Natural killer cell (primary cell): ENCODE measurements at places on chromosomes 7 and 10.

GRCh38 chr7:30727061-30727945, 24.6 kb upstream of the INMT start:
- H3K36me3 ChIP-seq, result no peaks in the 10 kb centered on the region
- H3K27me3 ChIP-seq, result no peaks in the 10 kb centered on the region
- H3K4me3 ChIP-seq, result peak overlapping the region; percentile 43
- DNase-seq, result peak; percentile 33
- peak overlapping the region; percentile 70 for H3K27ac ChIP-seq

DNA sequence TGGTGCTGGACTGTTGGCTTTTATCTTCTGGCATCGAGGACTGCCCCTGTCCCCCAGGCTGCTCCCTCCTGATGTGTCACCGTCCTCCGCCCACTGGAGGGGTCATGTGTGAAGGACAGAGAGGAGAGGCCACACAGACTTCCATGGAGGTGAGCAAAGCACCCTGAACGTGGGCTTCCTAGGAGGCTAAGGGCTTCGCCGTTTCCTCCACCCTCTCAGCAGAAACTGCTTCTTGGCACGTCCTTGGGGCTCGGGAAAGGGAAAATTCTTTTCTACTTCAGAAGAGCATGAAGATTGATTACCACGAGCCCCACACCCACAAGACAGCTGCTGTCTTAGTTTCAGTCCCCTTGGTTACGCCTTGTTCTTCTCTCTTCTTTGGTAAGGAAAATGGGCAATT, 218.2 kb downstream of the CCDC3 start:
- no peaks in the 10 kb centered on the region for H3K27me3 ChIP-seq
- no peaks in the 10 kb centered on the region for H3K4me1 ChIP-seq
- H3K4me3 ChIP-seq, result no peak overlapping the region
- peaks cover 2% of the 10 kb centered on the region for H3K36me3 ChIP-seq
- DNase-seq, result no peak

DNA sequence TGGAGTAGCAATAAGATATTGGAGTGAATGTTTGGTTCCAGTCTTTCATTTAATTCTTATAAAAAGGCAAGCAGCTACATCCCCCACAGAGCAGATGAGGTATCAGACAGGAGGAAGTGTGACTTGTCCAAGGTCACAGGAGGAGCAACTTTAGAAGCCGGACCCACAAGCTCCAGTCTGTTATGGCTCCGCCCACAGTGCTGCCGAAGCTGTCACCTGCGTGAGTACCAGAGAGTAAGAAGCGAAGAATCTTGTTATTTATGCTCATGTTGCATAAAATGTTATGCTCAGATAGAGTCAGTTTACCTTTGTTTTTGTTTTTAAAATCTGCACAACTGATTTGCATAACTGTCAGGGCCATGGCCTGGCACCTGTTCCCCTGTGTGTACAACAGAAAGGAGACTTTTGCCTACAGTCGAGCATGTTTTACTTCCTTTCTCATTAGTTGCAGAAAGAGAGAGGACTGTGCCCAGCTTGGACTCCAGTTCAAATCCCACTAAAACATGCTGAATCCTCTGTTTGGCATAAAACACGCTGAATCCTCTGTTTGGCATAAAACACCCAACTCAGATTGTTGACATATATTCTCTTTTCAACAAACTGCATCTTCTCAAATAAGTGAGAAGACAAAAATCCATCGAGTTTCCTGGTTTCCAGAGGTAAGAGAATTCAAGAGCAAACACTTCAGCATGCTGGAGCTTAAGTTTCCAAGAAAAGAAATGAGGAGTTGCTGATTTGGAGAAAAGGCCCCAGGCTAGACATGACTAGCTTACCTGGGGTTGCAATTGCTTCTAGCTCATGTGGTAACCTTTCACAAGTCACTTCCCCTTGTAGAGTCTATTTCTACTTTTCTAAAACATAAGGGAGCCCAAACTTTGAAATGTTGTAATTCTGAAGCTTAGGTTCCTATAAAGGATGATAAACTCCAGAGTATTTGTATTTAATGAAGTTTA, 409.8 kb upstream of the ZMIZ1 start:
- no peaks in the 10 kb centered on the region for H3K27me3 ChIP-seq
- H3K4me3 ChIP-seq, result no peak overlapping the region
- DNase-seq, result no peak
- no peak overlapping the region for H3K27ac ChIP-seq
- H3K4me1 ChIP-seq, result no peaks in the 10 kb centered on the region

GRCh38 chr7:120842121-120842621, 15.8 kb downstream of the TSPAN12 start:
- H3K27me3 ChIP-seq, result no peaks in the 10 kb centered on the region
- no peak overlapping the region for H3K27ac ChIP-seq
- no peak for DNase-seq
- no peaks in the 10 kb centered on the region for H3K4me1 ChIP-seq

- H3K27me3 ChIP-seq, result no peaks in the 10 kb centered on the region
- H3K4me1 ChIP-seq, result no peaks in the 10 kb centered on the region
- H3K36me3 ChIP-seq, result no peaks in the 10 kb centered on the region
- no peak for DNase-seq
- H3K4me3 ChIP-seq, result no peak overlapping the region
These were observed 49.8 kb upstream of the SLC35B4 start for GRCh38 chr7:134366481-134366880.

DNA sequence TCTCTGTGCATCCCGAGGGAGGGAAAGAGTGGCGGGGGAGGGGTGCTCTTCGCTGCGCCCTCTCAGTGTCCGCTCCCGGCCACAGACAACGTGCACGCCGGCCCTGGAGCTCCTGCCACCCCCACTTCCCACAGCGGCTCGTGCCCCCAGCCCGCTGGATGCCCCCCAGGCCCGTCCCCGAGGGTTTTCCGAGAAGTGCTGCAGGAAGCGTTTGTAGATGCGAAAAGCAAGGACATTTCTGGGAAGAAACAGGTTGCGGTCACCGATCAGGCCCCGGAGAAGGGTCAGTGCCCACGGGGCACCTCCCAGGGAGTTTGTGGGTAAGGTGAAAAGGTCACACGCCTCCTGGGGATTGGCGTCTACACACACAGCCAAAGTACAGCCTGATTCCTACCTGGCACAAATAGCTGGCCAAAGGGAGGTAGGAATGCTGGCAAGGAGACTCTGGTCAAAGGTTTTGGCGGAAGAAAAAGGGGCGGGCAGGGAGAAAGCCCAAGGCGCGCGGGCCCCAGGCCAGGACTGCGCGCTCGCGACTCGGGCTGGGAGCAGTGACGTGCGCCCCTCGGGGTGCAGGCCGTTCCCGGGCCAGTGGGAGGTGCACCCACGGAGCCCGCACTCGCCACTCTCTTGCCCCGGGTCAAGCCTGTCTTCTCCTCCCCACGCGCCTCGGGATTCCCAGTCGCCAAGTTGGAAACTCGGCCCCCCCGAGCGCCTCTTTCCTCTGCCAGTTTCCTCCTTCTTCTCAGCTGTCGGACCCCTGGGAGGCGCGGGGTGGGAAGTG, 1.5 kb upstream of the NRP1 start:
- DNase-seq, result no peak
- H3K4me3 ChIP-seq, result no peak overlapping the region
- no peaks in the 10 kb centered on the region for H3K36me3 ChIP-seq
- no peak overlapping the region for H3K27ac ChIP-seq
- H3K4me1 ChIP-seq, result peaks cover 27% of the 10 kb centered on the region

- no peak overlapping the region for H3K4me3 ChIP-seq
- H3K27ac ChIP-seq, result no peak overlapping the region
- no peaks in the 10 kb centered on the region for H3K27me3 ChIP-seq
- no peaks in the 10 kb centered on the region for H3K36me3 ChIP-seq
- no peak for DNase-seq
These were observed 16.0 kb downstream of the LGI1 start for GRCh38 chr10:93773705-93774104.
